ENCODE measurements at places on chromosomes 2 and 18. TPM values are rescaled to one million over a fixed set of nuclear protein-coding genes. Genes with fewer than 3 reads are reported as not detected.

The C2orf66 gene
- not detected for polyA plus RNA-seq

DNA sequence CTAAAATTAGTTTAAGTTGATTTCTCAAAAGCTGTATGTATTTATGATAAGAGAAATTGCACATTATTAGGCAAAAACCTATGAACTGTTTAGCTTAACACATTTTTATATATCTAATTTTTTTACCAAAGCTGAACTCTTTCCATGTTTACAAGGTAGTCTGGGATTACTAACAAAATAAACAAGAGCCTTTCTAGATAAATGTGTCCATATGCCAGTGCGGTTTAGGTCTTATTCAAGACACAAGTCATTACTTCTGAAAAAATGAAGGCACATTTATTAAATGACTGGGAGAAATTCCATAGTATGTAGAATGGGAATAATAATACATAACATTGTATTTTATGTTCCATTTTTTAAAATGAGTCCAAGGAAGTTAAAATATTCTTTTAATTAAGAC lies 82.0 kb downstream of the DPP4 start:
- DNase-seq: no peak

DNA sequence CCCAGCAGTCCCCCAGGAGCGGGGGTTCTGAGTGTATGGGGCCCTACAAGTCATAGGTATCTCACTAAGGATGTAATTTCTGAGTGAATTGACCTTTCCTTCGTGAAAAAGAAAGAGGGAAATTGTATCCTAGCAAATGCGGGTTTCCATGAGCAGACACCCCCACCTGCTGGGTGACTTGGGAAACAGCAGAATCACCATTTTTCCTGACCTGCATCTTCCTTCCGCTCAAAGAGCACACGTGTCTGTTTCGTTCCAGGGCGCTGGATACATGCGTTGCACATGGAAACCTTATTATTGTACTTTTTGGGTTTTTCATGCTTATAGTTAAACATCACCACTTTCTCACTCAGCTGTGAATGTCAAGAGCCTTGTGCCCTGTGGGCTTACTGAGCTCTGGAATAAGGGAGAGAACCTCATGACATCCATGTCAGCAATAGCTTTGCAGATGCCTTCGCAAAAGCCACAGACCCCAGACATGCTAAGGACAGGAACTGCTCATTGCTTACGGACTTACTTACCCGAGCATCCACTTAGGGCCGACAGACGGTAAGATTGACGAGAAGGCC lies 132.8 kb downstream of the TPO start:
- peak; percentile 68 for DNase-seq

The TMEM17 gene
- 4.9 TPM for polyA plus RNA-seq

The ZC3H15 gene
- polyA plus RNA-seq: 94.1 TPM

The EFHD1 gene
- 0.09 TPM for polyA plus RNA-seq

DNA sequence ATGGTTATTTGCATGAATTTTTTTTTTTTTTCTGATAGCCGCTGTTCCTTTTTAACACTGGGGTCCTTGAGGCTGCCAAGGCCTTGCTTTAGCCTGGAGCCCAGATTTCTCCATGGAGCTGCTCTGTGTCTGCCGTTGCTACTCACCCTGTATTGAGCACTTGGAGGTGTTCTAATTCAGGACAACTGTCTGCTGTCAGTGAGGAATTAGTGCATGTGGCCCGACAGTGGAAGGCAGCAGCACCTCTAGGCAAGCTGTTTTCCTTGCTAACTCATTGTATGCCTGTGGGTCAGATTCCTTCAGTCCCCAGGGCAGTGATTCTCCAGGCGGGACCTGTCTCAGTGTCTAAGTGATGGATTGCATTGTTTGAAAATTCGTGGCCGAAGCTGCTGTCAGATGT lies 147.7 kb upstream of the DPP10 start:
- DNase-seq: no peak

The DNAH6 gene
- polyA plus RNA-seq: not detected

The GKN1 gene
- not detected for polyA plus RNA-seq

The NPPC gene
- polyA plus RNA-seq: not detected

The OST4 gene
- 1,265 TPM for polyA plus RNA-seq

DNA sequence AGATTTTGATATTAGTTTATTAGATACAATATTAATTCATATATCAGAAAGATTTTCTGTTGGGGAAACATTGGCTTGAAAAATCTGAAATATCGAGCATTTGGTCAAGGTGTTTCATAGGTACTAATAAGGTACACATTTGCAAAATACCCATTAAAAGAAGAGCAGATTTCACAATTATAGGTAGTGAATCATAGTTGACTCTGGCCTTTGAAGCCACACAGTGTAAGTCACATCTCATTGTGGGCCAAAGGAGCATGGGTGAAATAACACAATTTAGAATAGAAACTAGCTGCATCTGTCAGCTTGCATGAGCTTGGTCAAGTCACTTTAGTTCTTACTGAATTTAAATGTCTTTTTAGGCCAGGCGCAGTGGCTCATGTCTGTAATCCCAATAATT lies 4.9 kb downstream of the KDM3A start:
- DNase-seq: no peak

DNA sequence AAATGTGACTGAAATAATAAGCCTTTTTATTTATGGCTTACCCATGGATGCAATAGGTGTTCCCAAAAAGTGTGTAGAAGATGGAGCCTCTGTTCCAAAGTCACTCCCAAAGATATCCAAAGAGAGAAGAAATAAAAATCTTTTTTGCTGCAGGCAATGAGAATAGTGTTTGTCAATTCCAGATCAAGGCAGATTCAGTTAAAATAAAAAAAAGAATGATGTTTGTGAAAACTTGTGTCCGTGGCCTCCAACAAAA lies 43.9 kb downstream of the COMMD1 start:
- DNase-seq: no peak

DNA sequence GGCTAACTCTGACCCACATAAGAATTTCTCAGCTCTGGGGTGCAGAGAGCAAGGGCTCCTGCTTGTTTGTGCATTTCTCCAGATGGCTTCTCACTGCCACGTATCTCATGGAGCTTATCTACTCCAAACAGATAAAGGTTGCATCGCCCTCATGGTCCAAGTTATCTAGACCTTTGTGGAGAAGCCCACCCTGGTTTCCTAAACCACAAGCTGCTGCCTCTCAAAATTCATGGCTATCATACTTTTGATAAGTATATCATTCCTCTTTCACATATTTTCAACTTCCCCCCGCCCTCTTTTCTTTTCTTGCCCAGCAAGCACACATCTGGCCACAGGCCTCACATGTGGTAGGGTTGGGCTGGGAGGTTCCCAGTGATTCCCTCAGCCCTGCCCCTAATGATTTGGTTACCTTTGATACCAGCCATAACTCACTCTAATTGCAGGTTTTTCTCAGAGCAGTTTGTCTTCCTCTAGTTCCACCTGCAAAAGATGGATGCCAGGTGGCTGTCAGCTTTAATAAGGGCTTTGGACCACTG lies 146.0 kb downstream of the RHBDD1 start:
- DNase-seq: no peak

DNA sequence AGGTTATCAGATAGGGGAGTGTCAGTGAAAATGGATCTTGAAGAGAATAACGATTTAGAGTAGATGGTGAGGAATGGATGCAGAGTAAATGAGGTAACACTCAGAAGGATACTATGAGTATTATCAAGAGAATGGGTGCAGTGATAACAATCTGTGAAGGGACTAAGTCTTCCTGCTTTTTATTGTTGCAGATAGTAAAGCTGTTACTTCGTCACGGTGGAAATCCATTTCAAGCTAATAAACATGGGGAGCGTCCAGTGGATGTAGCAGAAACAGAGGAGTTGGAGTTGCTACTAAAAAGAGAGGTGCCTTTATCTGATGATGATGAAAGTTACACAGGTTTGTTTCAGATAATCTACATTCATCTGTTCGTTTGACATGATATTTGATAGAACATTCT lies 85.1 kb downstream of the ANKRD12 start:
- DNase-seq: no peak

DNA sequence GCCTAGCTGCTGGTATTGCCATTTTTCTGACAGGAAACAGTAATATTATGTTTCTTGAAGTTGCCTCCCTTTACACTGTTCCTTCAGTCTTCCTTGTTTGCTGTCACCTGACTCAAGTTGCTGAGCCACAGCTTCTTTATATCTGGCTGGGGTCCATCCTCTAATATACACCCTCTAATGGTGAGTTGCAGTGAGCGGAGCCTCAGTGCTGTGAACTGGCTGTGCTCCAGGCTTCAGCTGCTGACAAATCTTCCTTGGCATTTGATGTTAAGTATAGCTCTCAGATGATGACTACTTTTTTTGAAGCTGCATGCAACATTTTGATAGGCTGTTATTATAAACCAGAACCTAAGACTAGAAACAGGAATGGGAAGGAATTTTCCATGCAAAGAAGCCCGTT lies 366.7 kb downstream of the NUP35 start:
- DNase-seq: peak; percentile 75

The LYPD6B gene
- not detected for polyA plus RNA-seq

The CRYGD gene
- not detected for polyA plus RNA-seq

GRCh38 chr2:225630824-225631533 lies 231.5 kb downstream of the NYAP2 start:
- DNase-seq: no peak

- DNase-seq: no peak
Measured at GRCh38 chr2:158994920-158995676, 26.7 kb downstream of the TANC1 start.

The FEV gene
- not detected for polyA plus RNA-seq

DNA sequence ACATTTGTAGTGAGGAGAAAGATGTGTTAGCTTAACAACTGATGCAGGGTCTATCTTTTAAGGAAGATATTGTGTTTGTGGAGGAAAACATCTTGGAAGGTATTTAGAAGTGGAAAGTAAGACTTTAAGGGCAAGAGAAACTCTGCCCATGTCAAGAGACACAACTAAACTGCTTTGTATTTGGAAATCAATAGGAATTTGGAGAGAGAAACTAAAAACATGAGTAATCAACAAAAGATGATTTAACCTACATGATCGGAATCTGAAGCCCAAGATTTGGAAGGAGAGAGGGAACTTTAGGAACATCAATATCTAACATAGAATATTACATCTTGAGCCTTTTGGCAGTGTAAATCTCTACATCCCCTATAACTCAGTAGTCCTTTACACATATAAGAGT lies 184.2 kb upstream of the COL3A1 start:
- DNase-seq: no peak

The DSEL gene
- 60.3 TPM for polyA plus RNA-seq

DNA sequence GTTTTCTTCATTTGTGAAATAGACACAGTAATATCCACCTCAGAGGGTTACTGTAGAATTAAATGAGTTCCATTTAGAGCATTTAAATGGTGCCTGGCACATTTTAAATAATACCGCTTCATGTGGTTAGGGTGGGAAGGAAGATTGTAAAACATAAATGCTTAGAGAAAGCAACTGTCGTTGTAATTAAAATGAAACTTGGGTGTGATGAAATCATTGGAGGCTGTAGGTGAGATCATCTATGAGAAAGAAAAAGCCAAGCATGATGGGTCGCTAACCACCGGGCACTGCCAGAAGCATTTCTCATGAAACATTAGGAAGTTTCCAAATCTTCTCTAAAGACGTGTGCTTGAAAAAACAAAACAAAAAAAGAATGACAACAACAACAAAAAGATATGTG lies 8.2 kb upstream of the SLC39A10 start:
- no peak for DNase-seq

GRCh38 chr2:201130524-201131186 lies 14.7 kb downstream of the CFLAR start:
- DNase-seq: peak; percentile 94

GRCh38 chr2:176415937-176416499 lies 146.8 kb downstream of the MTX2 start:
- DNase-seq: no peak

GRCh38 chr2:27085673-27086089 lies 891 bp upstream of the KHK start:
- peak; percentile 70 for DNase-seq

The CLHC1 gene
- polyA plus RNA-seq: 6.5 TPM

All from fibroblast of lung (primary cell).